ENCODE measurements at places on chromosomes 16 and 17.

DNA sequence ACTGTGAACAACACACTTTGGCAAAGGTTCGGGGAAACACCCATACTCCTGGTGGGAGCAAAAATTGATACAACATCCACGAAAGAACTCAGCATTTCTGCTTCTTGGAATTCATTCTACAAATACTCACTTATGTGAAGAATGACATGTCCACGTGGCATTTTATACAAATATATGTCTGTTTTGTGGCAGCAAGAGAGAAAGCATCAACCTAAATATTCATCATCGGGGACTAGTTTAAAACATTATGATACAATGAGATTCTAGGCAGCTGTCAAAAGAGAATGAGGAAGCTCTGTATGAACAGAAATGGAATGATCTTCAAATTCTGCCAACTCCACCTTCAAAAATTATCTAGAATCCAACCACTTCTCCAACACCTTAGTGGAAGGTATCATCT is 25.7 kb upstream of the ALOX15 start:
- DNase-seq: no peak

GRCh38 chr17:69733171-69734012 is 318.9 kb downstream of the MAP2K6 start:
- DNase-seq: no peak

- no peak for DNase-seq
Measured at GRCh38 chr17:6085812-6086211, 15.6 kb downstream of the WSCD1 start.

GRCh38 chr16:80045861-80046260 is 445.3 kb upstream of the MAF start:
- no peak for DNase-seq

- no peak for DNase-seq
Measured at GRCh38 chr17:5115673-5116651, at the start of gene USP6. Gene USP6, plus strand, starts transcription at chr17:5116032. Its CDS starts 14,336 bp downstream, at chr17:5130368.

- DNase-seq: no peak
Measured at GRCh38 chr17:59332749-59333377, 1.4 kb downstream of the YPEL2 start.

DNA sequence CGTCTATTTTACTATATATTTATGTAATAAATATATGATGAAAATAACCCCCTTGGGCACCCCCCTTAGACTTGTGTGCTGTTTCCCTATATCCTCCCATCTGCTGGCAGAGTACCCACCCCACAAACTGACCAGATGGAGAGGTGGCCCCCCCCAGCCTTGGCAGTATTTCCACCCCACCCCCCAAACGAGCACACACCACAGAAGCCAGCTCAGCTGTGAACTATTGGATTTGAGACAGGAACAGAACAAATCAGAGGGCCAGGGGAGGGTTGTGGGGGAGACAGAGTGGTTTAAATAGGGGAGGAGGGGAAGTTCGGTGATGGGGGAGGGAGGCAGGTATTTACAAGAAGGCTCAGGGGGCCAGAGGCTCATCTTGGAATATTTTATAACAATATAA is 7.8 kb downstream of the NR1D1 start:
- DNase-seq: no peak

GRCh38 chr17:11935734-11936406 is 61.4 kb downstream of the ZNF18 start:
- no peak for DNase-seq

DNA sequence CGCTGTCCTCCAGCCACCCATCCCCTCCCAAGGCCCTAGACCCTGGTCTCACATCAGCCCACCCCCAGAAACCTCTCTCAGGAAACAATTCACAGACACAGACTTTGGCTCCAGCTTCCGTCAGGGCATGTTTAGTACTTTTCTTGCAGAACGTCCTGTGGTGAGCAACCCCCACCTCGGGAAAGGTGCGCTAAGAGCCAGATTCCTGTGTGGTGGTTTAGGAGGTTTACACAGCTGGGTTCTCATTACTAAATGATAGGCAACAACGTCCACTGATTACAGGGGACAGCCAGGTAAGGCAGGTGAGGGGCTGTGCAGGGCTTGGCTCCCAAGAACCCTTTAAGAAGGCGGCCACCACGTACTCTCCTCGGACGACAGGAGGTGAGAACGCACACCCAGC is 29.3 kb downstream of the KIFC3 start:
- DNase-seq: no peak

- DNase-seq: no peak
Measured at GRCh38 chr16:53642094-53642493, 61.6 kb downstream of the RPGRIP1L start.

- DNase-seq: no peak
Measured at GRCh38 chr16:30567991-30568638, 3.4 kb downstream of the ZNF688 start.

GRCh38 chr17:71740866-71741265 is 380.0 kb upstream of the SOX9 start:
- DNase-seq: no peak

DNA sequence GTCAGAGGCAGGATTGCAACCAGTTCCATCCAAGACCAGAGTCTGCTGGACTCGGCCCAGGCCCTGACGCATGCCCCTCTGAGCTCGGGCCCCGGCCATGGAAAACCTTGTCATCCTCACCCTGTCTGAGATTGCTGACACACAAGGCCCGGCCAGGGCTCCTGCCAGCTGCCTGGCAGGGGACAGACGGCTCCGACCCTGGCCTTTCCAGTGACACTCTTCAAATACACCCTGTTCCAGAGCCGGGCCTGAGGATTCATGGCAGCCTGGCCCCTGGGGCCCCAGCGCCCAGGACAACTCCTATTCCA is 3.2 kb upstream of the PABPN1L start:
- DNase-seq: no peak

- no peak for DNase-seq
Measured at GRCh38 chr17:76331083-76331482, 22.6 kb downstream of the PRPSAP1 start.

DNA sequence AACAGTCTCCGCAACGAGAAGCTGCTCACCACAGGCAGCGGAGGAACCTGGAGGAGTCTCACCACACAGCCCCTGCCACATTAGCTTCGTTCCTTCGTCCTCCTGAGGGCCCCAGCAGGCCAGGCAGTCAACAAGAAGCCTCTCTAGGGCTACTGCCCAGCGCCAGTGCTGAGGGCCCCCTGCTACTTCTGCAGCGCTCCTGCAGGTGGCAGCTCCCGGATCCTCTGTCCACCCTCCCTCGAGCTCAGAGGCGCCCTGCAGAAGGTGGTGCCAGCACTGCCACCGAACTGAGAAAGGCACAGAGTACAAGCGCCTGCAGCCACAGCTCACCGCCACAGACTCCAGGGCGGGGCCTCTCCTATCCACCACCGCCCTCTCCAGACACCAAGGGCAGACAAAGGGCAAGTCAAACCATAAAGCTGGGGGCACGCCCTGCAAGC is 27.3 kb downstream of the KDM8 start:
- DNase-seq: peak; percentile 81

GRCh38 chr17:45162025-45162687 is 481 bp downstream of the HEXIM2 start:
- DNase-seq: no peak

GRCh38 chr17:15398736-15399331 is 57.4 kb upstream of the TEKT3 start:
- no peak for DNase-seq

GRCh38 chr16:87671715-87672270 is 69.5 kb downstream of the JPH3 start:
- DNase-seq: no peak

DNA sequence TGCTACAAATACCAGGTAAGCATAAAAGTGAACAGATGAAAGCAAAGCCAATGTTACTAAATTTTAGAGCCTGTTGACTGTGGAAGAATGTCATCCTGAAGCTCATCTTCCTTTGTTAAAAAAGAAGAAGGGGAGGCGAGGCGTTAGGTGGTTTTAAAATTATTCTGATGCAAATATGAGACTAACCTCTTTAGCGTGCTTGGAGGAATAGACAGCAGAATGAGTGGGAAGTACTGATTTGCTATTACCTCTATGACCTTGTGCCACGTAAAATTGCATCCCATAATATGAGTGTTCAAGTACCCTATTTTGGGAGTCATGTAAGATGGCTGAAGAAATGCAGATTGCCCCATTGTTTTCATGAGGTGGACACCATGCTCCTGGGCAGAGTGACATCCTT is 95.7 kb downstream of the ELAC2 start:
- no peak for DNase-seq

GRCh38 chr16:75333721-75334163 is 82.3 kb upstream of the BCAR1 start:
- DNase-seq: no peak

GRCh38 chr16:48318630-48319029 is 66.6 kb downstream of the SIAH1 start:
- DNase-seq: no peak

- DNase-seq: no peak
Measured at GRCh38 chr16:70689035-70689969, 3.4 kb upstream of the MTSS2 start.

- DNase-seq: no peak
Measured at GRCh38 chr16:67345401-67345800, 18.8 kb downstream of the LRRC36 start.

GRCh38 chr17:9948928-9949327 is 43.9 kb upstream of the RCVRN start:
- DNase-seq: no peak

GRCh38 chr17:57037411-57037810 is 47.6 kb upstream of the AKAP1 start:
- no peak for DNase-seq

DNA sequence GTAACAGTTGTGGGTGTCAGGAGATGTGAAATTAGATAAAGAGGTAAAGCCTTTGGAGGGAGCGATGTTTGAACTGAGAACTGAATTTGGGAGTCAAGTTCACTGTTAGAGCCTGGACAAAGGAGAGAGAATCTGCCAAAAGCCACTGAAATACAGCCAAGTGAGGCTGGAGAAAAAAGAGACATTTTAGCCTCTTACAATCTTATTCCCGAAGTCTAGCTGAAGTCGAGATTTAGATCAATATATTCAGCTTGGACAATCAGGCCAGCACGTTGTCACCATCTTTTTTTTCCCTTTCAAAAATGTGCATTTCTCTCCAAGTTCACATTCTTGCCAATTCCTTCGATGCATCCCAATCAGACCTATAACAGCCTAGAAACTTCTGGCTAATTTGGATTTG is 312.2 kb downstream of the RBFOX1 start:
- DNase-seq: no peak

DNA sequence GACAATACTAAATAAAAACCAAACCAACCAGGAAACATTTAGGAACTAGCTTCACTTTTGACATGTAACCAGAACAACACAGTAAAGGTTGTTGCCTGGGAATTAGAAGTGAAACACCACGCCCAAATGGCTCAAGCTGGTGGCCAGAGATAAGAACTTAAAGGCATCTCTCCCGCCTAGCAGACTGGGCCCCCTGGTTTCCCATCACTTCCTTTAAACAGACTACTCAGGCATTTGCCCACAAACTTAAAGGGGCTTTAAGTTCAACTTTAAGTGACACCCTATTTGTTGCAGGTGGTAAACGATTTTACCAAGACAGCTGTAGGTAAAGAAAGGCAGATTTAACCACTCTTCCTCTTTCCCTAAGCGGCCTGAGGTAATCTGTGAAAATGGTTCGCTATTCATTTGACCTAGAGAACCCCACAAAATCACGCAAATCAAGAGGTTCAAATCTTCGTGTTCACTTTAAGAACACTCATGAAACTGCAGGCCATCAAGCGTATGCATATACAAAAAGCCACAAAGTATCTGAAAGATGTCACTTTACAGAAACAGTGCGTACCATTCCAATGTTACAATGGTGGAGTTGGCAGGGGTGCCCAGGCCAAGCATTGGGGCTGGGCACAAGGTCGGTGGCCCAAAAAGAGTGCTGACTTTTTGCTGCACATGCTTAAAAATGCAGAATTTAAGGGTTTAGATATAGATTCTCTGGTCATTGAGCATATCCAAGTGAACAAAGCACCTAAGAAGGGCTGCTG is 40.8 kb upstream of the BPTF start:
- DNase-seq: no peak

- DNase-seq: no peak
Measured at GRCh38 chr17:35295686-35296085, 52.8 kb downstream of the SLFN5 start.

GRCh38 chr16:57680842-57681375 is 12.8 kb downstream of the ADGRG3 start:
- no peak for DNase-seq
